ENCODE measurements at places on chromosomes 6 and 20.

DNA sequence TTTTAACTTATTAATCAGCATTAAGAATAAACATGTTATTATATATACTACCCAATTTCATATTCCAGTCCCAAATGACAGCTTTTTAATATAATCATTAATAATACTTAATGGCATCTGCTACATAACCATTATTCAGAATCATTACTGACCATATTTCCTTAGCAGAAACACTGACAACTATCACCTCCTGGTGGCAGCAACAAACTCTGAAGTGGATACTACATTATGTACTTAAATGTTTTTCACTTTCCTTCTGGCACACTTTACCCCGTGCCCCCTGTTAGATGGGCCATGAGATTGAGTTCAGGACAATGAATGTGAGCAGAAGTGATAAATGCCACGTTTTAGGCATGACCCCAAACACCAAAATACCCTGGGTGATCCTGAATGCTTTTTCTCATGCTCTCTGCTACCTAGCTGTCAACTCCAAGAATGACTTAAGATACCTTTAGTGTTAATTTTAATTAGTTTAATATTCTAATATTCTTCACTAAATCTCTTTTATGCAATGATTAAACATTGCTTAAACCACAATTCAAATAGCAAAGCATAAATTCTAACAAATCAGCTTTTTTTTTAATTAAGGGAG is 77.1 kb downstream of the LMBRD1 start:
- no peak for DNase-seq

DNA sequence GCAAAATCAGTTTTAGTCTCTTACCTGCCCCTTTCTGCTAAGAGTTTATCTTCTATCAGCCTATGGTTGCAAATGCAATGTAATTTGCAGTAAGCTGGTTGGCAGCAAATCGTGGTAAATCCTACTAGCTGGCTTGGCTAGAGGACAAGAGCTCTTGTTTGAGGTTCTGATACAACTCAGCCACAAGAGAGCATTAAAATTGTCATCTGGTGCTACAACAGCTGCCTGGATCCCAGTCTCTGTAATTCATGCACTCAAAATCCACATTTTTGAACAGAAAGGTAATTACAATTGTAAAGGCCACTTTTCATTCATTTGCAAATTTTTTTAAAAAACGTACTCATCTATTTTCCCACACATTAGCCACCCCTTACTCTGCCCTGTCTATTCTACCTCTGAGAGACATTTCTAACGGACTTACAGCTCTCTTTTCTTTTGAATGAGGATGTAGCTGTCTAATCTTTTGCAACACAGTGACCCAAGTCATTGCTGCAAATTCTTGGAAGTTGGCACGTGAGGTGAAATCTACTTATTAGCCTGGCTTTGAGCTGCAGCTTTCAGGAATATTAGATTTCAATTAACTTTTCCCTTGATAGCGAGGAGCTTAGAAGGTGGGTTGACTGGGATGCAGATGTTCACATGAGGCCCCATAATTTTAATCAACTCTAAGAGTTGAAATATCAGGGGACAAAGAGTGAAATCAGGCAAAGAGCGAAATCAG is 54.0 kb upstream of the FAM184A start:
- no peak for DNase-seq

- DNase-seq, result no peak
These were observed 474.1 kb downstream of the CD109 start for GRCh38 chr6:74170118-74170517.

DNA sequence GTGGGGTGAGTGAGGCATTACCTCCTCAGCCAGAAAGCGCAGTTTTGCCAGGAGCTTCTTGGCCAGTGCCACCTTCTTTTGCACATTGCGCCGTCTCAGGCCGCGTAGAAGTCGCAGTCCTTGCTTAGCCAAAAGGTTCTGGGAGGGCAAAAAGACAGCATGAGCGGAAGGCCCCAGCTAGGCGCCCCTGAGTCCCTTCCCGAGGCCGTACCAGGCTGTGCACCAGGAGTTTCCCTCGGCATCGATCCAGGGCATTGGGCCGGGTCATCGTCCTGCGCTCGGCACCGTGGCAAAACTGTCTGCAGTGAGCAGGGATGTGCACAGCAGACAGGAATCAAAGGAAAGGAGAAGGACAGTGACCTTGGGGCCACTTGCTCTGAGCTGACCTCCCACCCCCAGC is 20.2 kb upstream of the SPAG4 start:
- no peak for DNase-seq

DNA sequence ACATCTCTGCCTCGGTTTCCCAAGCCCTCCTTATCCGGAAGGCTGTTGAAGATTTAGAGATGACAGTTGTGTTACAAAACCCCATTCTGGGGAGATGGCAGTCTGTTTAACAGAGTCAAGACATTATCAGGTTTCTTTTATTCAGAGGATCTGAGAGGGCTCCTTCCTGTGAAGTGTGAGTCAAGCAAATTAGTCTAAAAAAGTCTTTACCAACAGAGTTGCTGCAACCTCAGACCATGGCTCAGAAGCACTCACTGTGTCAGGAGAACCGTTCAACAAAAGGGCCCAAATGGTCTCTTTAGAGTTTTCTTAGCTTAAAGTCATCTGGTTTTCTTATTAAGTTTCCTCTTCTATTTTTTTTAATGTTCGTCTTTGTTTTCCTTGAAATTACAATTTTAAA is 717.8 kb downstream of the EPM2A start:
- no peak for DNase-seq

DNA sequence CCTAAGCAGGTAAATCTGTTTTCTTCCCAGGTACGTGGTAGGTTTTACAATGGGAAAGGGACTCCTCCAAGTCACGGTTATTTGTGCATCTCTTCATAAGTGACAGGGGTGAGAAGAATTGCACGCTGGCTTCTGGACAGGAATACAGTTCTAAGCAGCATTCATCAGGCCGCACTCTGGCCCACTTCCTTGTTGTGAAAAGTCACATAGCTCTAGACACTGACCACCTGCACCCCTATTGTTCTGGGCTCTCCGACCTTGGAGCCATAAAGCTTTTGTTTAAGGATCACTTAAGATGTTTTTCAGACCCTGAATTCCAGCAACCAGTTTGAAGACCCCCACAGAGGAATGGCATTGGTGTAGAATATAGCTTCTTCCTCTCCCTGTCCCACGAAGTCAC is 31.4 kb downstream of the RAMACL start:
- no peak for DNase-seq

DNA sequence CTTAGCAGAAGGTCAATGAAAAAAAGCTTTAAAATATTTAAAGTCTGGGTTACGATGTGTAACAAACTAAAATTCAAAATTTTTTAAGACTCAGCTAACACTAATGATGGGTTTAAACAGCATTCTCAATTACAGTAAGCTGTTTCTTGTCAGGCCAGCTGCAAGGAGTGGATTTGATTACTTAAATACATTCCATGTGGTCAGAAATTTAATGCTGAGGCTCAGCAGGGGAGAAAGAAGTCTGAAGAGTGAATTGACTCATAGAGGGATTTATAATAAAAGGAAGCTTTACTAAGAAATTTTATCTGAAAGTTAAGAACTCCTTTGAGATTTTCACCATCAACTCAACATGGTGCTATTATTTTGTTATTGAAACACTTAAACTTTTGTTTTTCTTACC is 398.6 kb downstream of the KHDRBS2 start:
- no peak for DNase-seq

DNA sequence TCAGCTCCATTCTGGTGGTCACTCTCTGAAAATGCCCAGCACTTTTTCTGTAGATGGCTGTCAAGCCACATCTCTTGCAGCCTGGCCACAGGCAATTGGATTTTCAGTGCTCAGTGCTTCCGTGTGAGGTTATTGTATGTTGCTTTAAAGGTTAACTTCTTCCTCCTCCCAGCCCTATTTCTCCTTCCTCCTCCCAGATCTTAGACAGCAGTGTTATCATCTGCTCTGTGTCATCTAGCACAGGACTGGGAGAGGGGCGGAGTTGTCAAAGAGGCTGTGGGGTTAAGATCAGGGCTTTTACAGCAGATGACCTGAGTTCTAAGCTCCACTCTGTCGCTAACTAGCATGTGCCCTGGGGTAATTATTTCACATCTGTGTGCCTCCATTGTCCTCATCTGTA is 129.0 kb downstream of the PHACTR3 start:
- DNase-seq, result no peak

DNA sequence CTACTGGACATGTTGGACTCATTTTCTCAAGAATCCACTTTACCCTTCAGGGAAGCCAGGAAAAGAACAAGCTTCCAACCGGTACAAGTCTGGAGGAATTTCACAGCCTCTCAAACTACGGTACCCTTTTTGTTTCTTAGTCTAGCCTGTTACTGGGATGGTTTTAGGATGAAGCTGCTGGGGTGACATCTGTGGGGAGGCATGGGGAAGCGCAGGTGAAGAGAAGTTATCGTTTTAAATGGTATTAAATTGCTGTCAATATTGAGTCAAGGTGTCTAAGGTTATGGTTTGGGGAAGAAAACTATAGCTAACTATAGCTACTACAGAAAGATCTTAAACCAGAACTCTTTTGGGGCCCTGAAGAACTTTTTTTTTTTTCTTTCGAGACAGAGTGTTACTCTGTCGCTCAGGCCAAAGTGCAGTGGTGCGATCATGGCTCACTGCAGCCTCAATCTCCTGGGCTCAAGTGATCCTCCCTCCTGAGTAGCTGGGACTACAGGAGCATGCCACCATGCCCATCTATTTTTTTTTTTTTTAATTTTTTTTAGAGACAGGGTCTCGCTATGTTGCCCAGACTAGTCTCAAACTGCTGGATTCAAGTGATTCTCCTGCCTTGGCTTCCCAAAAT is 128.7 kb downstream of the RIN2 start:
- DNase-seq, result no peak

GRCh38 chr20:9311132-9311531 is 203.3 kb upstream of the LAMP5 start:
- no peak for DNase-seq

DNA sequence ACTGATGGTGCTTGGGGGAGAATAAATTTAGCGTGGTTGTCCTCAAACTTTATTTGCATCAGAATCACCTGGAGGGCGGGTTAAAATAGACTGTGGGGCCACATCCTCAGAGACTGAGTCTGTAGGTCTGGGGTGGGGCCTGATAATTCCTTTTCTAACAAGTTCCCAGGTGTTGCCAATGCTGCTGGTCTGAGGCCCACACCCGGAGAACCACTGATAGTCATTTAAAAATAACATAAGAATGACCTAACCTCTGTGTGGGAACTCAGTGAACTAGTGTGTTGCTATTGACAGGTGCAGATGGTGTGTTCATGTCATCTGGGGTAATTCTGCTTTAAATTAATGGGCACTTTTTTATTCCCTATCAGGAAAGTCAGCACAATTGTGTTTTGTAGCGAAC is 64.8 kb downstream of the RTN4IP1 start:
- DNase-seq, result no peak

- DNase-seq, result no peak
These were observed 158.5 kb downstream of the EPHA7 start for GRCh38 chr6:93260881-93261280.

- no peak for DNase-seq
These were observed 150.6 kb downstream of the GJA10 start for GRCh38 chr6:90044833-90045381.

- no peak for DNase-seq
These were observed 83.9 kb downstream of the KCNB1 start for GRCh38 chr20:49398401-49399144.

GRCh38 chr20:1263853-1264252 is 2.2 kb upstream of the SNPH start:
- DNase-seq, result no peak

- DNase-seq, result no peak
These were observed 51.8 kb downstream of the GINS1 start for GRCh38 chr20:25459111-25459830.

Measured in activated CD4-positive, alpha-beta T cell treated with anti-CD3 and anti-CD28 coated beads, Interleukin-2, amount 50 U/mL, for 4 hours (primary cell).